ENCODE measurements at places on chromosomes 7 and 10.

DNA sequence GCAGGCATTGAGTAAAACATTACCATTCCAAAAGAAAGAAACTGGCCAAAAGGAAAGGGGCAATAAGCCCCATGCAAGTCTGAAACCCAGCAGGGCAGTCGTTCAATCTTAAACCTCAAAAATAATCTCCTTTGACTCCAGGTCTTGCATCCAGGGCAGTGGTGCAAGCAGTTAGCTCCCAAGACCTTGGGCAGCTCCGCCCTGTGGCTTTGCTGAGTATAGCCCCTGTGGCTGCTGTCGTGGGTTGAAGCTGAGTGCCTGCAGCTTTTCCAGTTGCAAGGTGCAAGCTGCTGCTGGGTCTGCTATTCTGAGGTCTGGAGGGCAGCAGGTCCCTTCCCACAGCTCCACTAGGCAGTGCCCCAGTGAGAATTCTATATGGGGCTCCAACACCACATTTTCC lies 580.1 kb upstream of the AUTS2 start:
- DNase-seq: no peak

- no peak for DNase-seq
Observed at GRCh38 chr10:125092564-125093031, 67.8 kb downstream of the CTBP2 start.

GRCh38 chr10:3932597-3933375 lies 147.8 kb upstream of the KLF6 start:
- no peak for DNase-seq

DNA sequence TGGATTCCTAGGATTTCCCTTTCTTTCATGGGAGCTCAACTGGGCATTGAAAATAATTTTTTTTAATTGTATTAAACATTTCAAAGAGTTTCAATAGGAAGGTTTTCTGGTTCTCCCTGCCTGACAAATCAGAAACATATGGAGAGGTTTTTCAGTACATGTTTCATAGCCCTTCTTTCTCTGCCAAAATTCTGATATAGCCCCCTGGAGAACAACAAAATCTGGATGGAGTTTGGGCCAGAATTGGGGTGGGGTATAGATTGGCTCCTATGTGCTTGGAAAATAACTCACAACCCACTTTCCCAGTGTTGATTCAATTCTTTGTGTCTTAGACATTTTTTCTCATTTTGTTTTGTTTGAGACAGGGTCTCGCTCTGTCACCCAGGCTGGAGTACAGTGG lies 24.6 kb upstream of the EIF4H start:
- DNase-seq: no peak

DNA sequence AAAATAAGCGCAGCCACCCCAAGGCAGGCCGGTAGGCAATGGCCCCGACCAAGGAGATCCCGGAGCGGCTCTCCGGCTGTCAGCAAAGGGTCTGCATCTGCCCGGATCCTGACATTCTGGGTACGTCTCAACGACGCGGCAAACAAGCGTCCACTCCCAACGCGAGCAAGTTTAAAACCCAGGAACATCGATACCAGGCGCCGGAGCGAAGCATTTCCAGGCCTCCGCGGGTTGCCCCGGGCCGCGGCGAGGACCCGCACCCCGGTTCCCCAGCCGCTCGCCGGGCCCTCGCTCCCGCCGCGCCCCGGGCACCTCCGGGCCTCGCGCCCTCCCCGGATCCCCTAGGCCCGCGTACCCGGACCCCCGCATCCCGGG lies 453 bp downstream of the URGCP start:
- DNase-seq: no peak

DNA sequence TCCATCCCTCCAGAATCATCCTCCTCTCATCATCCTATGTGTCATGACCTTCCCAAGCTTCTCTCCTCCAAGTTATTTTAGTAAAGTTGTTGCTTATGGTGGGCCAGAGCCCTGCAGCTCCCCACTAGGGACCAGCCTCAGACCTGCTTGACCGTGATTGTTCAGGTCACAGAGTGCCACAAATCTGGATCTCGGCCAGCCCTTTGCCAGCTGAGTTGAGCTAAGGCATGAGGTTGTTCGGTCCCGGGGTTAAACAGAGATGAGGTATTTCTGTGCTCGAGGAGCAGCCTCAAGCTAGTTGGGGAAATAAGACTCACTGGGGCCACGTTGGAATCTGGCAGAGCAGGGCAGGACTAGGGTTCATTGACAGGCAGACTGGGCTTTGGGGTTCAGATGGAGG lies 66.3 kb upstream of the PPIF start:
- no peak for DNase-seq

DNA sequence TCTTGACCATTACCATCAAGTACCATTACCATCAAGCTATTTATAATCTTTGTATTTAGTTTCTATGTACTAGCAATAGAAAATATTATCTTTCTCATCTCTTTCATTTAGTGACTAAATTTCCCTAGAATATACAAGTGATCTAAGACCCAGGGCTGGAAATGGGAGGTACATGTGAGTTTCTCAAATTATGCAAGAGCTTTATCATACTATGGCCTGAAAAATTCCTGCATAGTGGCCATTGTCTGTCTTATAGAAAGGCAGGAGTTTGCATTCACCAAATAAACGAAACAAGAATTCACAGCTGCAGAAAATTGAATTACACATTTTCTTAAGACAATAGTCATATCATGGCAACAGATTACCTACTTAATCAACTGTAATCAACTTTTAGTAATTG lies 50.7 kb upstream of the HDAC9 start:
- no peak for DNase-seq

GRCh38 chr10:70582793-70583668 lies 19.5 kb downstream of the PRF1 start:
- no peak for DNase-seq

- no peak for DNase-seq
Observed at GRCh38 chr7:151139791-151140190, 27.7 kb downstream of the GBX1 start.

DNA sequence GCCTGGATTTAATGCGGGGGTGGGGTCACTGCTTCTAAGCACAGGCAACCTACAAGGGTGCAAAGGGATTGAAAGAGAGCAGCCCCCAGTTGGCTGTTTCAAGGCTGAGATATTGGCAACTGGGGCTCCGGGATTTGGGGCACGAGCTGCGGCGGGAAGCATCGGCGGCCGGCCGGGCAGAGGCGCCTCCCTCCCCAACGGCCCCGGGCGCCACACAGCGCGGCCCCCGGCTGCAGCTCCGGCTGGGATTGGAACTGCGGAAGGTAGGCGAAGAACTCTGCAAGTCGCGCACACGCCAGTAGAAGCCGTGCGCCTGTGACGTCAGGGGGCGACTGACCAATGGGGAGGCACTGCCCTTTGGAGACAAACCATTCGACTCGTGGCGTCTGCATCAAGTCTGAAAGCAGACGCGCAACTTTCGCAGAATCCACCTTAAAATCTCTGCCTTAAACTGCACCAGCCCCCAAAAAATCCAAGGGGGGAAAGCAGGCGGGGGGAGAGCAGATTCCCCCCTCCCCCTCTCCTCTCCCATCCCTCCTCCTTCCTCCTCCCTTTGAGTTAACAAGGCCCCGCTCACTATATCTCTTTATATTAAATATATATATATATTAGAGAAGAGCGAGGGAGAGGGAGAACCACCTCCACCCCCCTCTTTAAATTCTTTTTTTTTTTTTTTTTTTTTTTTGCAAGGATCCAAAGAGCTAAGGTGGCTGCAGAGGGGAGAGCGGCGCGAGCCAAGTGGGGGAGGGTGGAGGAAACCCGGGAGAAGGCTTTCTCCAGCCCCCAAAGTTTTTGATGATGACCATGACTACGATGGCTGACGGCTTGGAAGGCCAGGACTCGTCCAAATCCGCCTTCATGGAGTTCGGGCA lies at the start of gene DLX6:
TSS of gene DLX6 (plus strand) at position 371 of the 872 bp plus-strand sequence. CDS start at position 796, 425 bp downstream.
- DNase-seq: no peak

DNA sequence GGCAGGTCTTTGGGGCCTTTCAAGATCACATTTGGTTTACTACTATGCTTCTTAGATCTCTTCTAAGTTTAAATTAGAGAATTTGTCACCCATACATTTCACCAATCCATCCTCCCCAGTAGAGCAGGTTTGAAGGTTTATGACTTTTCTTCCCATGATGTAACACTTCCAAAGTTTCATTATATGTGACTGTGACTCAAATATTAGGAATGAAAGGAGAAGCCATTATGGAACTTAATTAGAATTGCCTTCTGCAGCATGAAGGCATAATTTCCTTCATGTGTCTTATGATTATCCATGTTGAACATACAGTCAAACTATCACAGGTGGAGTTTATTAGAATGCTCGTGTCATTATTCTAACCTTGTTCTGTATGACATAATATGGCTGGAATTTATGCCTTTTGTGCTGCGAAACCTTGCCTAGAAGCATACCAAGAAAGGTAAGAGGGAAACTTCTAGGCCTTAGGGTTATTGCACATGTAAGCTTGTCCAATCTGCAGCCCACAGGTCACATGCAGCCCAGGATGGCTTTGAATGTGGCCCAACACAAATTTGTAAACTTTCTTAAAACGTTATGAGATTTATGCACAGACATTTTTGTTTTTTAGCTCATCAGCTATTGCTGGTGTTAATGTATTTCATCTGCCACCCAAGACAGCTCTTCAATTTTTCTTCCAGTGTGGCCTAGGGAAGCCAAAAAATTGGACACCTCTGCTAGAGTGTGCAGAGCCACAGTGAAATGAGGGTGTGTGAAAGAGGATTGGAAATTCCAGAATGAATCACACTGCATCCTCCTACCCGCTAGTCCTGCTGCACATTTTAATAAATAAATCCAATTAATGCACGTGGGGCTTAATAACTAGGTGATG lies 133.6 kb downstream of the TMEM26 start:
- no peak for DNase-seq

GRCh38 chr7:22109761-22110160 lies 164.1 kb upstream of the CDCA7L start:
- no peak for DNase-seq

GRCh38 chr7:41067576-41067975 lies 635.3 kb downstream of the INHBA start:
- no peak for DNase-seq

- DNase-seq: no peak
Observed at GRCh38 chr10:28135258-28135657, 136.4 kb upstream of the ODAD2 start.

DNA sequence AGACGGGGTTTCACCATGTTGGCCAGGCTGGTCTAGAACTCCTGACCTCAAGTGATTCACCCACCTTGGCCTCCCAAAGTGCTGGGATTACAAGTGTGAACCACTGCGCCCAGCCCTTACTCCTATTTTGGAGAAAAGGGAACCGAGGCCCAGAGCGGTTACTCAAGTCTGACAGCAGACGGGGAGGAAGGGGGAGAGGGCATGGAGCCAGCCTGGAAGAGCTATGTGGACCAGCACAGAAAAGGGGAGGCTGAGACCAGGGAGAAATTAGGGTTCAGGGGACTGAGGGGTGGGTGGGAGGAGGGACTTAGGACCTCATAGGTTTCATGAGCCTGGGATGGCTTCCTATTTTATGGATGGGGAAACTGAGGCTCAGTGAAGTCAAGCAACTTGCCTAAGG lies 1.5 kb downstream of the SFRP5 start:
- no peak for DNase-seq

GRCh38 chr7:105020926-105021325 lies 6.9 kb downstream of the KMT2E start:
- no peak for DNase-seq

- DNase-seq: no peak
Observed at GRCh38 chr10:82883603-82884002, 1008.6 kb downstream of the NRG3 start.

DNA sequence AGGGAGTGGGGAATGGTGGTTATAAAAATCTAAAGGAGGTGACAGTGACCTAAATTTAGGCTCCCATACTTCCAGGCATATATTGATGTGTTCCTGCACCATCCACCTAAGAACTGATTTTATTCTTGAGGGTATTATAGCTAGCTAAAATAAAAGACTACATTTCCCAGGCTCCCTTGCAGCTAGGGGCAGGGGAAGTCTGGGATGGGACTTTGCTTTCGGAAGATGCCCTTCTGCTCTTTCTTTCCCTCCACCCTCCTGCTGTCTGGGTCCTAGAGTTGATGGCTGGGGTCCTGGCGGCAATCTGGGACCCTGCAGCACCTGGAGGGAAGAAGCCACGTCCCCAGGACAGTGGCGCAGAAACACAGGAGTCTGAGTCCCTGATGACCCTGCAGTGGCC lies 53.8 kb upstream of the SAMD8 start:
- DNase-seq: no peak

- no peak for DNase-seq
Observed at GRCh38 chr7:38317515-38317914, 44.1 kb upstream of the TARP start.

- no peak for DNase-seq
Observed at GRCh38 chr10:92845921-92846320, 2.4 kb upstream of the EXOC6 start.

DNA sequence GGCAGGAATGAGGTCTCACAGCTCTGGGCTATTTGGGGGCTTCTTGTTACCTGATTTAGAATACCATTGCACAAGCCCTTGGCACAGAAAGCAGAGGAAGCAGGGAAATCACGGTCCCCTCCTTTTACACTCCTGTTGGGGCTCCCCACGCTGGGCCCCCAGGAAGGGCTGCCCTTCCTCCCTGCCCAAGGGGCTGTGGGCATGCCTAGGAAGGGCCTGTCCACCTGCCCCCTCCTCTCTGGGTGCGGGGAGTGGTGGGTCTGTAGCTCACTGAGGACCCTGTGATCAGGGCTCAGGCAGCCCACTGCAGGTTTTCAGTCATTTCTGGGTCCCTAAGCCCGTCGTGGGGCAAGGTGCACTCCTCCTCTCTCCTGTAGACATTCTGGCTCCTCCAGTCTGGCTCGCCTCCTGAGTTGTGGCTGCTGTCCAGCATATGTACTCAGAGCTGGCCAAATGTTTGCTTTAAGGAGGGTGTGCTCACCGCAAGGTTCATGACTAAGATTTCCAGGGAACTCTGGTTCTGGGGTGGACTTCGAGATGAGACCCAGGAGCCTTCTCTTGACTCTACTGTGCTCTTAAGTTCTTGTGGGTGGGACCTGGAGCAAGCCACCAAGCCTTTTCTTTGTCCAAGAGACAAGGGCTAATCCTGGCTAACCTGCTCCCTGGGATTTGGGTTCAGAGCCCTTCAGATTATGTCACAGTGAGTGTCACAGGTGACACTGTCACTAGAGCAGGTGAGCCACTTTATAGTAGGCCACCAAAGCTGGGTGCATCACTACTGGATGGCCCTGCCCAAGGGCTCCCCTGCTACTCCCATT lies 56.0 kb downstream of the TACR2 start:
- DNase-seq: no peak

GRCh38 chr7:95190515-95190914 lies 133.8 kb downstream of the PON1 start:
- no peak for DNase-seq

- DNase-seq: no peak
Observed at GRCh38 chr7:128122576-128123290, 91.5 kb upstream of the LRRC4 start.

- no peak for DNase-seq
Observed at GRCh38 chr7:110669410-110669809, 421.5 kb upstream of the LRRN3 start.

Measured in GM12864 (cell line).